Stimulated activated CD8-positive, alpha-beta memory T cell treated with anti-CD3 and anti-CD28 coated beads, Interleukin-15, amount 100 ng/mL, for 24 hours (primary cell): ENCODE measurements at places on chromosomes 1 and 21.

GRCh38 chr1:154325583-154326545 is 539 bp downstream of the ATP8B2 start:
- DNase-seq = no peak

GRCh38 chr1:101379950-101380349 is 143.1 kb downstream of the S1PR1 start:
- DNase-seq = no peak

DNA sequence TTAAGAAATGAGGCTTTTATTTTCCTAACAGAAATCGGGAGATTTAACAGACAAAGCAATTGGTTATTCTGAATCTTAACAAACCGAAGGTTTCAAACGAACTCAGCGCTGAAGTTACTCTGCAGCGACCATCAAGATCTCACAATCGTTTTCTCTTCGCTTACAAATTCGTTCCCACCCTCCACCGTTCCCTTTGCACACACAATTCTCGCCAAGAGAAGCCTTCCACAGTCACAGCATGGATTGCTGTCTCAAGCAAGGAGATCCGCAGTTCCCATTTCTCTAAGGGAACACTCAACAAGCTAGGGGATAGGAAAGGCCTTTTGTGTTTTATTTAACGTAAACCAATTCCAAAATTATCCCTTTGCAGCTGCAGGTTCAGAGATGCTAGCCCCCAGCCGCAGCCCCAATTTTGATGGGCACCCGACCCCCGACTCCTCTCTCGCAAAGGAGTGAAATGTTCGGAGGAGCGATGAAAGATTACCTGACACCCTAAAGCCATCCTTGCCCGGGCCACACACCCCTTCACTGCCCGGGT is 755 bp downstream of the FBXO42 start:
- DNase-seq = no peak

- no peak for DNase-seq
These were observed at the start of gene KANK4 for GRCh38 chr1:62318756-62319544. KANK4 (minus strand) TSS chr1:62319434; CDS start chr1:62281564, 37,870 bp downstream.
